ENCODE measurements at places on chromosomes 7 and 10.

- DNase-seq = no peak
Measured at GRCh38 chr7:135467207-135467711, 42.6 kb downstream of the CNOT4 start.

- DNase-seq = peak; percentile 36
Measured at GRCh38 chr10:3419719-3420495, 247.3 kb upstream of the PITRM1 start.

DNA sequence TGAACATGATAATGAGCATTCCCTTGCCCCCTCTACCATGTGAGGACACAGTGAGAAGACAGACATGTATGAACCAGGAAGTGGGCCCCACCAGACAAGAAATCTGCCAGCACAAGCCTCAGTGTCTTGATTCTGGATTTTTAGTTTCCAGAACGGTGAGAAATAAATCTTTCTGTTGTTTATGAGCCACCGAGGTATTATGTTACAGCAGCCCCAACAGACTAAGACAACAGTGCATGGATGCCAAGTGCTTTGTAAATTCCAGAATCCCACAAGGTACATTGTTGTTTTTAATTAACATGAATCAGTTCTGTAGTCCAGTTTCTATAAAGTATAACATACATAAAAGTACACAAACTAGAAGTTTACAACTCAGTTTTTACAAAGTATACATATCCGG, 162.2 kb downstream of the ARHGAP21 start:
- no peak for DNase-seq

DNA sequence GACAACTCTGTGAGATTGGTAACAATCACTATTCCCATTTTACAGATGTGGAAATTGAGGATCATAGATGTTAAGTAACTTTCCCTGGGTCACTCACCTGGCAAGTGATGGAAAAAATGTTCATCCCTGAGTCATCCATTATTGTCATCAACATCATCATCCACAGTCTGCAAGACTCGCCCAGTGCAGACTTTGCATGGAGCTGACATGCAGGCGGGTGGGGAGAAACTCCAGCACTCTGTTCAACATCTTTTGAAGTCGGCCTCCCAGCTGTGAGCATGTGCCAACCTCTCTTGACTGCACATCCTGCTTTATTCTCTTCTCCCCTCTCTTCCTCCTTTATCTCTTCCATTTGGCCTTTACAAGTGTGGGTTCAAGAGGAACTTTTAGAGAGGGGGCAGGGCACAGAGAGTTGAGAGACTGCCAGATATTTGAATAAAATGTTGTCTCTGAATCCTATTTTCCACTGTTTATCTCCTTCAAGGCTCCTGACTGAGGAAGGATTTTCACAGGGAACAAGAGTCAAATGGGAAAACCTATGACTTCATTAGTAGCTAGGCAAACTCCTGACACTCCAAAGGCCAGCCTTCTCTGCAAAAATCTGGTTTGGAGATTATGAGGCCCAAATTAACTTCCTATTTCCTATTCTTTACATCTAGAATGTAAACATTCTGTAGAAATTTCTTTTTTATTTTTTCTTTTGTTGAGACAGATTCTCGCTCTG, 283.7 kb upstream of the PODXL start:
- DNase-seq = no peak
